Heart left ventricle (tissue), 16 donors: ENCODE measurements at places on chromosomes 1 and 21.

- H3K4me1 ChIP-seq, result no peaks in the 10 kb centered on the region
- no peak overlapping the region for H3K4me3 ChIP-seq
- no peak for DNase-seq
- H3K27ac ChIP-seq, result no peak overlapping the region
- H3K27me3 ChIP-seq, result no peaks in the 10 kb centered on the region
These were observed 62.5 kb downstream of the FAM163A start for GRCh38 chr1:179805291-179806195.

GRCh38 chr1:46522184-46522968 lies 29.1 kb downstream of the KNCN start:
- no peak for DNase-seq
- H3K27ac ChIP-seq, result no peak overlapping the region
- no peak overlapping the region for H3K4me3 ChIP-seq

GRCh38 chr1:33097137-33097611 lies 16.2 kb downstream of the AZIN2 start:
- no peak for DNase-seq
- H3K4me1 ChIP-seq, result peaks cover 21% of the 10 kb centered on the region
- H3K27ac ChIP-seq, result peak overlapping the region; percentile 42
- no peak overlapping the region for H3K4me3 ChIP-seq
- no peaks in the 10 kb centered on the region for H3K27me3 ChIP-seq
- no peaks in the 10 kb centered on the region for H3K36me3 ChIP-seq

DNA sequence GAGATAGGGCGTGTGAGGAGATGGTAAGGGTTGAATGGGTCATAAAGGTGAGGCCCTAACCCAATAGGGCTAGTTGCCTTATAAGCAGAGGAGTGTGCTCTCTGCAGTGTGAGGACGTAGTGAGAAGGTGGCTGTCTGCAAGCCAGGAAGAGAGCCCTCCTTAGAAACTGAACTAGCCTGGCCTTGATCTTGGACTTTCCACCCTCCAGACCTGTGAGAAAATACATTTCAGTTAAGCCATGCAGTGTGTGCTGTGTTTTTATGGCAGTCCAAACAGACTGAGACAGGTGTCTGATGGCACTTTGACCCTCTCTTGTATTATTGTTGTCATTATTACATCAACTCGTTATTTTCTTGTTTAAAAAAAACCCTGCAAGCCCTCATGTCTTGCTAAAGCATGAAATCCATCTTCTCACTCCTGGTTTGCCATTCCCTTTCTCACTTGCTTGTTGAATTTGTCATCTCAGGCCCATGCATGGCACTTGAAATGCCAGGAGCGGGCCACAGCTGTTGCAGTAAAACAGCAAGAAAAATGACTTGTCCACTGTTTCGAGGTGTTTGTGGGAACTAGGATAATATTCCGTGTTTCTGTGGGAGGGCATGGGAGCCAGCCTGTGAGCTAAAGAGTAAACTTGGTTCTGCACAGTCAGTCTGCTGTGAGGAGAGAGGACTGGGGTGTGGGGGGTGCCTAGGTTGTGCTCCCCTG lies 78.6 kb downstream of the STUM start:
- no peak for DNase-seq
- no peak overlapping the region for H3K4me3 ChIP-seq
- H3K4me1 ChIP-seq, result peaks cover 9% of the 10 kb centered on the region
- no peaks in the 10 kb centered on the region for H3K27me3 ChIP-seq
- no peak overlapping the region for H3K27ac ChIP-seq

DNA sequence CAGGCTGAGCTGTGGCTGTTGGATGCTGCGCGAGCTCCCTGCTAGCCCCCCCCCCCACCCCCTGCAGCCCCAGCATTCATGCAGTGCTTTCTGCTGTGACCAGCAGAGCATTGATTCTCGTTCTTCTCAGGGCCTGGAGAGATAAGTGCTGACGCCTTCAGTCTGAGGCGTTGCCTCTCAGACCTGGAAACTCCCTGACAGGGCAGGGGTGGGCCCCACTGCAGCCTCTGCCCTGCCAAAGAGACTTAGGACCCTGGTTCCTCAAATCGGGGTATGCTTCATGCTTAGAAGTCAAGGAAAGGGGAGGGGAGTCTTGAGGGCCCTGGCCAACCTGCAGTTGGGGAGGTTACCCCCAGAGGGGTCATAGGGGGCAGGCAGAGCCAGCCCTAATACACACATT lies 38.5 kb downstream of the PTPRF start:
- H3K4me1 ChIP-seq, result peaks cover 18% of the 10 kb centered on the region
- no peak for DNase-seq
- H3K4me3 ChIP-seq, result no peak overlapping the region

DNA sequence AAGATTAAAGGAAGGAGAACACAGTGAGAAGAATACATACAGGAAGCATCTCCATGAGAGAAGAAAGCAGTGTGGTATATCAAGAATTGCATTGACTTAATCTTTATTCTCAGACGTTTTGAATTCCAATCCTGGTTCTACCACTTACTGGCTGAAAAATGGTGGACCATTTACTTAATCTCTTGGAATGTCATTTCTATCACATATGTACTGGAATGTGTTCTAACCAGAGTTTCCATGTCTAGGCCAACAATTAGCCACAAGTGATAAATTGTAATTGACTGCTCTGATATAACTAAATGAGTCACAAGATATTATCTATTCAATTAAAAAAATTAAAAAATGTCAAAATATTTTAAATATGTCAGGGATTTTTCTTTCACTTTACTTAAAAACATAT lies 626.1 kb downstream of the PTPRC start:
- H3K27ac ChIP-seq, result no peak overlapping the region
- no peak for DNase-seq
- H3K27me3 ChIP-seq, result no peaks in the 10 kb centered on the region

DNA sequence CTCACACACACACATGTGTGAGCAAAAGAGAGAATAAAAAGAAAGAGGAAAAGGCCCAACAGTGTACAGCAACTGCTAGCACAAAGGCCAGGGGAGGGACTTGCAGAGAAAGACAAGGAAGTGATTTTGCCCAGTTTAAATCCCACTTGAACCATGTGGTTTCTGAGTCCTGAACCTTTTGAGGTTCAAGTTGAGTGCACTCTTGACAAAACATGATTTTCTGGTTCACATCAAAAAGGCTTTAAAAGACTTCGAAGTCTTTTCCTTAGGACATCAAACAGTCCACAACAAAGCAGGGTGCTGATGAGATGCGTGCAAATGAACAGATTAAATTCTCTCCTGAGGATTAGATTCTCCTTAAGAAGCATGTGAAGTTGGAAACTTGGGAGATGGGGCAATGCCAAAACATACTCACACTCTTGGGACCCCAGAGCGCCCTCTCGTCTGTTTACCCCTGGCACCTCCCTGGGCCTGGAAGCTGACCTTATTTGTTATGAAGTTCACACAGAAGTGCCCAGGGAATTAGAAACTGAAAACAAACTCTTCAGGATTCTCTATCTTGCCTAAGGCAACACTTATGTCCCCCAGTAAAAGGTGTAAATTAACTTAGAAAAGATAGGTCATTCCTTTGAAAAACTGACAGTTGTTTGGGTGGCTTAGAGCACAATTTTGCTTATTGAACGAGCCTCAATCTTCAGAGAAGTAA lies 31.5 kb downstream of the RNF220 start:
- no peaks in the 10 kb centered on the region for H3K36me3 ChIP-seq
- no peak for DNase-seq
- H3K4me1 ChIP-seq, result no peaks in the 10 kb centered on the region
- H3K27ac ChIP-seq, result no peak overlapping the region
- H3K4me3 ChIP-seq, result no peak overlapping the region
- H3K27me3 ChIP-seq, result no peaks in the 10 kb centered on the region

DNA sequence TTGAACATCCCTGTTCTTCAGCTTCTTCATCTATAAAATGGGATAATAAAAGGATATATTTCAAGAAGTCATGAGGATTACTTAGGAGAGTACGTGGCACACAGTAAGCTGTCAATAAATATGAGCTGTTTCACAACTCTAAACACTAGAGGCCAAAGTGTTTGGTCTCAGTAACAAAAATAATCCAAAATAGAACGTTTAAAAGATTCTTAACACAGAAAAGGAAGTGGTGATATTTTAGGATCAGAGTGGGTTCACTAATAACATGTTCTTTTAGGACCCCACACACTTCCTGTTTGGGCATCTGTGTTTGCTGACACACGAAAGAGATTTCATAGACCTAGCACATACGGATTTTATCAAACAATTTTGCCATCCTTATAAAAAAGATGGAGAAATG lies 32.9 kb downstream of the TNFSF18 start:
- no peaks in the 10 kb centered on the region for H3K27me3 ChIP-seq
- DNase-seq, result no peak
- no peaks in the 10 kb centered on the region for H3K4me1 ChIP-seq
- no peak overlapping the region for H3K27ac ChIP-seq

DNA sequence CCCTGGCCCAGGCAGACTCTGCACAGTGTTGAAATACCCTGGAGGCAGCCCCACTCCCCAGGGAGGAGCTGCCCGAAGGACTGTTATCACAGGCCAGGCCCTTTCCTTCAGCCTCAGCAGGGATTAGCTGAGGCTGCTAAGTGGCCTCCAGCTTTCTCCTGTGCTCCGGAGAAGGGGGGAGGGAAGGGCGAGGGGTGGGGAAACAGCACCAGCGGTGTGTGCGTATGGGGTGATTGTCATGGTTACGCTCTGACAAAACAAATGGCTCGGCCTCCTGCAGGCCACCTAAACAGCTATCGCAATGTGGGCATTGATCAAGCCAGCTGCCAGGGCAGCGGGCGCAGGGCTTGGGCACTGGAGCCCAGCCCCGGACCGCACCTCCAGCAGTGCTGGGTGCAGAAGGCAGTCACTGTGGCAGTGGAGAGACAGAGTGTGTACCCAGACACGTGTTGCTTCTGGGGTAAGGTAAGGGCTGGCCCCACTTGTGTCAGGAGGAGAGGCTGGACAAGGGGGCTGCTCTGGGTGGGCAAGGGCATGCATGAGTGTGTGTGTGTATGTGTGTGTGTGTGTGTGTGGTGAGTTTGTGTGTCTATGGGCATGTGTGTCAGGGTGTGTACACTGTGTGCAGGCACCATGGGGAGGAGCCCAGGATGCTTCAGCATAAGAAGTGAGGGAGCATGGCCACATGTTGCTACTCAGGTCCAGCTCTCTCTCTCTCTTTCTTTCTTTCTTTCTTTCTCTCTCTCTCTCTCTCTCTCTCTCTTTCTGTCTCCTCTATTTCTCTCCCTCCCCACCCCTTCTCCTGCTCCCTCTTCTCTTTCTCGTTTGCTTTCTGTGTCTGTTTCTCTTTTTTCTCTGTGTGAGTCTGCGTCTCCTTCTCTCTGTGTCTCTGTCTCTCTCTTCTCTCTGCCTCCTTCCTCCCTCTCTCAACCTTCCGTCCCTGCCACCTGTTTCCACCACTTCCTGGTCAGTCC lies at the start of gene VWA5B1:
Gene VWA5B1 (plus strand): TSS at position 252 of the 974 bp plus-strand sequence. CDS start 19,727 bp downstream, outside the sequence.
- H3K4me1 ChIP-seq, result peaks cover 6% of the 10 kb centered on the region
- DNase-seq, result no peak
- H3K27ac ChIP-seq, result no peak within 1 kb of the TSS
- H3K27me3 ChIP-seq, result peaks cover 18% of the 10 kb centered on the region

GRCh38 chr1:186139701-186140100 lies 235.4 kb downstream of the TPR start:
- no peak overlapping the region for H3K4me3 ChIP-seq
- H3K27ac ChIP-seq, result no peak overlapping the region
- H3K36me3 ChIP-seq, result peaks cover 23% of the 10 kb centered on the region
- DNase-seq, result no peak
- H3K27me3 ChIP-seq, result no peaks in the 10 kb centered on the region
- peaks cover 2% of the 10 kb centered on the region for H3K4me1 ChIP-seq

- H3K27me3 ChIP-seq, result peaks cover under 1% of the 10 kb centered on the region
- no peak within 1 kb of the TSS for H3K27ac ChIP-seq
- no peak for DNase-seq
- no peaks in the 10 kb centered on the region for H3K4me1 ChIP-seq
- H3K4me3 ChIP-seq, result no peak within 1 kb of the TSS
- H3K36me3 ChIP-seq, result no peaks in the 10 kb centered on the region
These were observed at the start of gene PADI1 for GRCh38 chr1:17204546-17205440. TSS of gene PADI1 (plus strand) at chr1:17205128. CDS start at chr1:17205218, 90 bp downstream.

- no peak overlapping the region for H3K4me3 ChIP-seq
- no peak for DNase-seq
- H3K27me3 ChIP-seq, result no peaks in the 10 kb centered on the region
- H3K27ac ChIP-seq, result no peak overlapping the region
These were observed 55.2 kb upstream of the GNG12 start for GRCh38 chr1:67888216-67889106.

DNA sequence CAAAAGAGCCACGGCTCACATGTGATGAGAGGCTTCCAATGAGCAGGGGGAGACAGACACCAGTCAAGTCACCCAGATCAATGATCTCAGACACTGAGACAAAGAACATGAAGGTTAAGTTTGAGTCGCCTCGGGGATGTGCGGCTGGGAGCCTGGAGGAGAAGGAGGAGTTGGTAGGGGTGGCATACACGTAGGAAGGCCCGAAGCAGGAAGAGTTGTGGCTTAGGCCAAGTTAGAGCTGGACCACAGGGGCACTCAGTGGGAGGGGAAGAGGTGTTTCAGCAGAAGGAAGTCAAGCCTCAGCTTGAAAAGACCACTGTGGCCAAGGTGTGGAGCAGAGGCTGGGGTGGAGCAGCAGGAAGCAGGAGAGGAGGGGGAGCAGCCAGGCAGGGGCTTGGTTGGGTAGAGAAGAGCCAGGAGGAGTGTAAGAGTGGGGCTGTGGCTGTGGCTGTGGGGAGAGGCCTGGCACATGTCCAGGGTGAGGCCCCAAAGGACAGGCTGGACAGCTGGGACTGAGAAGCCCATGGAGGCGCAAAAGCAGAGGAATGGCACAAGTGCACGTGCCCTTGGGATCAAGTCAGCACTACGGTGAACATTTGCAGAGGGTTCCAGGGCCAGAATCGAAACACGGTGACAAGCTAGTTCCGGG lies 27.6 kb downstream of the CTNNBIP1 start:
- peaks cover 21% of the 10 kb centered on the region for H3K4me1 ChIP-seq
- H3K36me3 ChIP-seq, result peaks cover 14% of the 10 kb centered on the region
- H3K4me3 ChIP-seq, result no peak overlapping the region

DNA sequence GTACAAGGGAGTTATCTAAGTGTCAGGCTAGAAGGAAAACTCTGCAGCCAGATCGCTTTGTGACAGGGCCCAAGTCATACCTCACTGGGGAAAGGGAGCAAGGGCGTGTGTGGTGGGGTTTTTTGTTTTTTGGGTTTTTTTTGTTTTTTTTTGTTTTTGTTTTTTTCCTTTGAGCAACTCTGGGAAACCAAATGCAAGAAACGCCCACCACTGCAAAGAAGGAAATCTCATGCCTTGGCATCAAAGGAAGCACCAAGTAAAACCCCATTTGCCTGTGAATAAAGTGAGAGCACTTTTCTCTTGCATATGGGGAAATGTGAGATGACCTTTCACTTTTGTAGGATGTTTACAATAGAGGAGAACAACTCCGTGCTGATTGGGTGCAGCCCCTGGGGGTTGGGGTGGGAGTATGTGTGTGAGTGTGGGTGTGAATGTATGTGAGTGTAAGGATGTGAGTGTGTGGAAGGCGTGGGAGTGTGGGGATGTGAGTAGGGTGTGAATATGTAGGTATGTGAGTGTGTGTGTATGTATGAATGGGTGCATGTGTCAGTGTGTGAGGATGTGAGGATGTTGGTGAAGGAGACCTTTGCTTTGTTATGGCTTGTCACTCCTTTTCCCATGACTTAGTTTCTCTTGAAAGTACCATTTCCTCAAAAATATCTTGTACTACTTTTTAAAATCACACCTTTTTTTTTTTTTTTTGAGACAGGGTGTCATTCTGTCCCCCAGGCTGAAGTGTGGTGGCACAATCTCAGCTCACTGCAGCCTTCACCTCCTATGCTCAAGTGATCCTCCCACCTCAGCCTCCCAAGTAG lies 34.6 kb downstream of the IL12RB2 start:
- no peaks in the 10 kb centered on the region for H3K36me3 ChIP-seq
- H3K27ac ChIP-seq, result no peak overlapping the region
- H3K4me3 ChIP-seq, result no peak overlapping the region
- DNase-seq, result no peak

- no peaks in the 10 kb centered on the region for H3K4me1 ChIP-seq
- H3K27ac ChIP-seq, result no peak overlapping the region
- H3K4me3 ChIP-seq, result no peak overlapping the region
- H3K36me3 ChIP-seq, result no peaks in the 10 kb centered on the region
- H3K27me3 ChIP-seq, result no peaks in the 10 kb centered on the region
These were observed 10.7 kb upstream of the OR2T34 start for GRCh38 chr1:248585266-248585665.
